ENCODE measurements at places on chromosomes 12 and 14.

DNA sequence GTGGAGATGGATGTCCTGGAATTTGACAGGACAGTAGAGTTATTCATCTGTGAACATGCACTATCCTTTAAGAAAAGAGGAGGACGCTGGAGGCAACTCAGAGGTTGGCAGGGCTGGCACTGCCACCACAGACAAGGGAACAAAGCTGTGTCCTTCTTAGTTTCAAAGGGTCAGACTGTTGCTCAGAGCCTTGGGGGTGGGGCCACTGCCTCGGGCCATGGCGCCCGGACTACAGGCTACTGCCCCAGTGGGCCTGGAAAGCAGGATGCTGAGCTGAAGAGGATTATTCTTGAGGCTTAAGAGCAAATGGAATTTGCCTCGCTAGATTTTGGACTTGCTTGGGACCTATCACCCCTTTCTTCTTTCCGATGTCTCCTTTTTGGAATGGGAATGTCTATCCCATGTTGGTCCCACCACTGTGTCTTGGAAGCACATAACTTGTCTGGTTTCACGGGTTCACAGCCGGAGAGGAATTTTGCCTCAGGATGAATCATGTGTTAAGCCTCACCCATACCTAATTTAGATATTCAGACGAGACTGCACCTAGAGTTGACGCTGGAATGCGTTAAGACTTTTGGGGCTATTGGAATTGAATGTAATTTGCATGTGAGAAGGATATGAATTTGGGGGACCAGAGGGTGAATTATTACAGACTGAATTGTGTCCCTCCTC lies 114.8 kb upstream of the RFLNA start:
- DNase-seq = no peak

GRCh38 chr12:81468206-81468605 lies 290.9 kb downstream of the PPFIA2 start:
- no peak for DNase-seq

GRCh38 chr14:89408907-89409700 lies 7.9 kb downstream of the FOXN3 start:
- no peak for DNase-seq

GRCh38 chr14:99892406-99892805 lies 99.2 kb downstream of the EML1 start:
- no peak for DNase-seq

GRCh38 chr14:90332271-90332584 lies 487 bp upstream of the NRDE2 start:
- DNase-seq = no peak

DNA sequence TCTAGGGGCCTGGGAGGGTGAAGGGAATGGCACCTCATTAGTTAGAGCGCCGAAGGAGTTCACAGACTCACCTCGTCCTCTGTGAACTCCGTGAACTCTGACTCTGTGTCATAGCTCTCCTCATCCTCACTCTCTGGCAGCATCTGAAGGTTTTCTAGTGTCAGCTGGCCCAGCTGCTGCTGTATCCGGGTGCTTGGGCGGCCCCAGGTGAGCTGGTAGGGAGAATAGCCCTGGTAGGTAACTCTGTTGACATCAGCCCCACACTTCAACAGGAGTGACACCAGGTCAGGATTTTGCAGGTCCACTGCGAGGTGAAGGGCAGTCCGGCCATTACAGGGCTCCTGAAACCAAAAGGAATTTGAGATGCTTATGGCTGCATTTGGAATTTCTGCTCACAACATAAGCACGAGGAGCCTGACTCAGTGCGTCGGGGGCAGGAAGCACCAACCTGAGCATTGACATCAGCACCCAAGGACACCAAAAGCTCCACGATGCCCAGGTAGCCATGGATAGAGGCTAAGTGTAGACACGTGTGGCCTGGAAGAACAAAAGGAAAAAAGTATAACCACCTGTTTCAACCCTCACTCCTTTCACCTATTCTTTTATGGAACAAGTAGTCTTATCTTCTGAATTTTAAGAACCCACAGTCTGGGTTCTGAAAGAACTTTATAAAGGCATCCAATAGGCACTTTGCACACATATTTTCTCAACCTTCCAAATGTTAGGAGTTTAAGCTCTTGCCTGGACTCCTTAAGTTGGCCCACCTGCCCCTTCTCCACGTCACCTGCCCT lies 2.0 kb downstream of the NFKBIA start:
- no peak for DNase-seq

- no peak for DNase-seq
Measured at GRCh38 chr12:98211909-98212695, 303.3 kb upstream of the TMPO start.

GRCh38 chr12:93957168-93957567 lies 191.2 kb upstream of the PLXNC1 start:
- DNase-seq = no peak

- DNase-seq = no peak
Measured at GRCh38 chr12:29634057-29634456, 136.6 kb upstream of the OVCH1 start.

DNA sequence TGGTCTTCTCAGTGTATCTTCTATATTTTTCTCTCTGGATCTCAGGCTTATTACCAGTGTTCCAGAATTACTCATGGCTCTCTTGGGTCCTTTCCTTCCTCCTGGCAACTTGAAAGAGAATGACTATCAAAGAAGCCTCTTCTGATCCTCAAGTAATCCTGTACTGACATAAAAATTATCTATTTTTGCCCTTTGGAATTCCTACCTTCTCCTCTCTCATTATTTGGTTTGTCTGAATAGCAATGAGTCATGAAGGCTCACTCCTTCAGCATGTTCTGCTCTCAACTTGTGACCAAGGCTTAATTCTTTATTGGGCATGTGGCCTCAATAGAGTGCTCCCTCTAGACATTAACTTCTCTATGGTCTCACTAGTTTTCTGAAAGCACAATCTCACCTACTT lies 553.6 kb upstream of the ATP2B1 start:
- no peak for DNase-seq

- no peak for DNase-seq
Measured at GRCh38 chr12:131058700-131059099, 105.0 kb downstream of the ADGRD1 start.

DNA sequence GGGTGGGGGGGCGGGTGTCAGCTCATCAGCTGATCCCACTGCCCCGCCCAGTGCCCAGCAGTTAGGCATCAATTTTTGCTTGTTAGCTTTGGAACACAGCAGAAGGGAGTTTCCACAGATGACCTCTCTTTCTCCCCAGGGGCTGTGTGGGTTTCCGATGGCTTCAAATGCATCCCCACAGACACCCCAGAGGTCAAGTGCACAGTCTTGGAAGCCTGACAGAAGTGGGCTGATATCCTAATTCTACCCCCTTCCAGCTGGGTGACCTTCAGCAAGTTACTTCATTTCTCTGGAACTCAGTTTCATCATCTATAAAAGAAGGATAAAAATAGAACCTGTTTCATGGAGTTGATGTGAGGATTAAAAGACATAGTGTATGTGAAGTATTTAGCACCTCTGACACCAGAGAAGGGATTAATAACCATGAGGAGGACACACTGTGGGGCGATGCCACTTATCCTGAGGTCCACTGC lies 22.0 kb downstream of the TTC9 start:
- no peak for DNase-seq

DNA sequence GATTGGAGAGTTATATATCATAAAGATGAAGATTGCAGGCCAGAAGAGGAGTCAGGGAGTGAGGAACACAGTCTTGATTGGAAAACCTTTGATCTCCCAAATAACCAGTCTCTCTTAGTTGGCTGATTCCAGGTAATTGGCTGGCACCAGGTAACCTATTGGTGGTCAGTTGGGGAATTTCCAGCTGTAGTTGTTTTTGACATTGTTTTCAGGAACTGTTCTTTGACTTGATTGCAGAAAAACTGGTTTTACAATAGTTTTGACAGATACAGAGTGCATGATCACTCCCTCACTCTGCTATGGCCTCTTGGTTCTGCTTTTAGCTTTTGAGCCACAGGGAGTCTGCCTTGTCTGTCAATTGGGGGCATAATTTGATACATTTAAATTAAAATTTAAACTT lies 71.6 kb downstream of the ZNF641 start:
- DNase-seq = no peak

- DNase-seq = no peak
Measured at GRCh38 chr12:72272731-72273498, 745 bp downstream of the TRHDE start.
